ENCODE measurements at places on chromosomes 7 and 10.

GRCh38 chr7:27808626-27809025, 68.7 kb downstream of the TAX1BP1 start:
- no peak for DNase-seq

DNA sequence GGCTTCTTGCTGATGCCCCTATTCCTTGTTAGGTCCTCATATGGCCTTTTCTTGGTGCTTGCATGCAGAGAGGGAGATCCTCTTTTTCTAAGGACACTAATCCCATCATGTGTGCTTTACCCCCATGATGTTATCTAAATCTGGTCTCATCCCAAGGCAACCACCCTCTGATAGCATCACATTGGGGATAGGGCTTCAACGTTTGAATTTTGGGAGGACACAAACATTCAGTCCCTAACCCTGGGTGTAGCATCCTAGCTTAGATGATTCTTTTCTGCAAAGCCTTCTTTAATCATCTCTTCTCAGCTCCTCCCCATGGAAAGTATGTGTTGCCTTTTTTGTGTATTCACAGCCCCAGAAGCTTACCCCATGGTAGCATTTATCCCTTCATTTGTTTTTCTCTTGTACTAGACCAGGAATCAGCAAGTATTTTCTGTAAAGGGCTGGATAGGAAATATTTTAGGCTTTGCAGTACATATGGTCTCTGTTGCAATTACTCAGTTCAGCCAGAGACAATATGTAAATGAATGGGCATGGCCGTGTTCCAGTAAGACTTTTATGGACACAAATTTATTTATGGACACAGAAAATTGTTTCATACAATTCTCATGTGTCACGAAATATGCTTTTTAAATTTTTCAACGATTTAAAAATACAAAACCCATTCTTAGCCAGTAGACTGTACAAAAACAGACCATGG, 101.5 kb upstream of the CSTF2T start:
- no peak for DNase-seq

DNA sequence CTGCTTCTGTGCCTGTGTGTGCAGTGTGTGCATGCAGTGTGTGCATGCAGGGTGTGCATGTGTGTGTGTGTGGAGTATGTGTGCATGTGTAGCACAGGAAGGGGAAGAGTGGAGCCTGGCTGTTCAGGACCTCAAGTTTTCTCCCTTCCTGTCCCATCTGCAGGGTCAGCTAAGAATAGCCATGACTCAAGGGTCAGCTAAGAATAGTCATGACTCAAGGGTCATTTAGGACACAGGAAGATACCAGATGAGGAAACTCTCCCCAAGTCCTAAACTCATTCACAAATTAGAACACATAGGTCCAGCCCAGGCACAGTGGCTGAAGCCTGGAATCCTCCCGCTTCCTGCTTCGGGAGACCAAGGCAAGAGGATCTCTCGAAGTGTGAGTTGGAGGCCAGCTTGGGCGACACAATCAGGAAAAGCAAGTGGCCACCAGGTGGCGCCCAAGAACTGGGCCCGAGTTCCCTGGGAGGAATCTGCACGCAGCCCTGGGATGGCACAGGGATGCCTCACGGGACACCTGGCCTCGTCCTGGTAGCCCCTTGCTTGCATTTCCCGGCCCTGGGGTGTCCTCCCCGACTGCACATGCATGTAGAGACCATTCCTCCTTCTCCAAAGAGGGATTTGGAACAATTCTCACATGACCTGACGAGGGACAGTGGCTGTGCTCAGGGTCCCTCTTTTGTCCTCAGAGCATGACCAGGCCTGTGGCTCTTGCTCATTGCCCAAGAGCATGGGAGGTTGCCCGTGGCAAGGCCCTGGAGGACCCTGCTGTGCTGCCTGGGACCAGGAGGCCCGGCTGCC, 21.4 kb upstream of the VOPP1 start:
- DNase-seq, result peak; percentile 74

DNA sequence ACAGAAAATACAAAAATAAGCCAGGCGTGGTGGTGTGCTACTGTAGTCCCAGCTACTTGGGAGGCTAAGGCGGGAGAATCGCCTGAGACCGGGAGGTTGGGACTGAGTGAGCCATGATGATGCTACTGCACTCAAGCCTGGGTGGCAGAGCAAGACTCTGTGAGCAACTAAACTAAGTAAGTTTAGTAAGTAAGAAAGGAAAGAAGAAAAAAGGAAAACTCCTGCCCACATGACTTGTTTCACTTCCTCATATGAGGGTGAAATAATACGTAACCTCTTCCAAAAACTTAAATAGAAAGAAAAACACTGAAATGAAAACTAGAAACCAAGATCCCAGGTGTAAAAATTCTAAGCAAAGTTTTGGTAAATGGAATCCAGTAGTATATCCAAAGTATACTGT, 79.6 kb downstream of the LARP4B start:
- DNase-seq, result no peak

DNA sequence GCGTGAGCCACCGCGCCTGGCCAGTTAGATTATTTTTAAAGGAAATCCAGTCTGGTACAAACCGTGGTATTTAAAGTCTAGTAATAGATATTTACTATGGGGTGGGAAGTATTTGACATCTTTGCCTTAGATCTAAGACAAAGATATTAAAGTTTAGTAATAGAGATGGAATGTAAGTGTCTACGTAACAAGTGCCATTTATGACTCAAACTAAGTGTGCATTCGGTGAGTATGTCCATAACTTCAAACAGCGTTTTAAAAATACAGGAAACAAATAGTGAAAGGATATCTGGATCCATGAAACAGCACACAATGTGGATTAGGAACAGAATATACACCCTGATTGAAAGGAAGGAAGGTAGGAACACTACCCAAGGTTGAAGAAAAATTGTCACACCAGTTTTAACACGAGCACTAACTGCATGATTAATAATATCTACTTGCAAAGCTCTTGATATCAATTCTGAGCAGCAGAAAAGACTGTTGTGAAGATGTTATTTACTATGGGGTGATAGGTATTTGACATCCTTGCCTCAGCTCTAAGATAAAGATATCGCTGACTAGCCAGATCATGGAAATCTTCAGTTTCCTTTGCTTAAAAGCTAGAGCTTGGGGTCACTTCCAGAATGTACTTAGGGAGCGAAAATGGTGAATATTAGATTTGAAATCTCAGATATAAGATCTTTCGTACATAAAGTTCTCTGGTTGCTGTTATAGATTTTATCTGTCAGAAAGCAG, 48.7 kb downstream of the EPC1 start:
- no peak for DNase-seq

- DNase-seq, result no peak
Measured at GRCh38 chr10:87598700-87599099, 61.0 kb upstream of the PAPSS2 start.

GRCh38 chr10:132987671-132988571, 45.6 kb upstream of the CFAP46 start:
- no peak for DNase-seq

DNA sequence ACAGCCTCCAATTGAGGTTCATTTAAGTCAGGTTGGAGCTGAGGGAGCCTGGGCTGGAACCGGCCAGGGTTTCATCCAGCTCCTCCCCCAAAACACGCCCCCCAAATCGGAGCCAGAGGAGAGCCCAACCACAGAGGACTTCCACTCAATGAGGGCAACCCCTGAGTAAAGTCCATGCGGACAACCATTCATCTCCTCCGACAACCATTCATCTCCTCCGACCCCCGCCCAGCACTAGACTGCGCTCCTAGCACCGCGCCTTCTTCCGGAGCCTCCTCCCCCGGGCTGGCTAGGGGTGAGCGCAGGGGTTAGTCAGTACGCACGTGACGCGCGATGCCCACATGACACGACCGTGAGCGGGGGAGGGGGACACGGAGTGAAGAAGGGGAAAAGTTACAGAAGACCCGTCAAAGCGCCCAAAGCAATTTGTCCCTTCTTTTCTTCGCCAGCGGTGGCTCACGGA, 1.4 kb downstream of the MAGI2 start:
- no peak for DNase-seq

GRCh38 chr10:61439058-61439609, 14.0 kb downstream of the TMEM26 start:
- DNase-seq, result no peak

- DNase-seq, result no peak
Measured at GRCh38 chr10:32204606-32205005, 142.4 kb downstream of the EPC1 start.

- no peak for DNase-seq
Measured at GRCh38 chr7:20340839-20341238, 10.1 kb downstream of the ITGB8 start.

DNA sequence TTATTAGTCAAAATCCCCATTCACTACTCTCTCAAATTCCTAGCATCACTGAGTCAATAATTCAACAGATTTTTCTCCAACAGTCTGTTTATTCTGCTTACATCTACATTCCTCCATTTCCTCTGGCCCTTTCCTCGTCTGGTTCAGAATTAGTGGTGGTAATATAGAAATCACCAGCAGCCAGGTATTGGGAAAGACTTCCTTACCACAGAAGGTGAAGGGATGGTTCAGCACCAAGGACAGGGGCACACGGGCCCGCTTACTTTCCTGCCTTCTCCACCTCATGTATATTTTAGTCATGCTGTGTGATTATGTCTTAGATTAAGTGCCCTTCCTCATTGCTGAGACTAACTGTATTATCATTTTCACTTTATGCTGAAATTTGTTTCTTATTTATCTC, 70.4 kb upstream of the APBB1IP start:
- peak; percentile 7 for DNase-seq

- DNase-seq, result no peak
Measured at GRCh38 chr10:62705789-62706188, 98.7 kb upstream of the ADO start.
